HS-5 (cell line): ENCODE measurements at places on chromosomes 1 and 21.

DNA sequence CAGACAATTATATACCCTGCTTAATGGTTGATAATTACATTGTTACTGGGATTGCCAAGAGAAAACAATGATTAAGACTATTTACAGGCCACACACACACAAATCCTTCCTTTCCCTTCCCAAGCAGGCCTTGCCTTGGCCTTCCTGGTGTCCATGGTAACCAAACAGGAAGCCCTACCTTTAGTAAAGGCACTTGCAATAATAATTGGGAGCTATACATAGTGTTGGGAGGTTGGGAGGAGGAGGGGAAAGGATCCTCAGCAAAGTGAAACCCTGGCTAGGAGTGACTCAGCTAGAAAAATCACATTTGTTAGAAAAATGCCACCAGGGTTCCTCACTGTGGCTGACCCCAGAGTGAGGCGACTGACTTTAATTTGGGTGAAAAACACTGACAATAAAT lies 122.3 kb upstream of the ADAR start:
- no peak for DNase-seq

GRCh38 chr21:39348355-39349210 lies at the start of gene HMGN1:
TSS of gene HMGN1 (minus strand) at chr21:39349088. CDS start at chr21:39348917, 171 bp downstream.
- DNase-seq = peak; percentile 29

DNA sequence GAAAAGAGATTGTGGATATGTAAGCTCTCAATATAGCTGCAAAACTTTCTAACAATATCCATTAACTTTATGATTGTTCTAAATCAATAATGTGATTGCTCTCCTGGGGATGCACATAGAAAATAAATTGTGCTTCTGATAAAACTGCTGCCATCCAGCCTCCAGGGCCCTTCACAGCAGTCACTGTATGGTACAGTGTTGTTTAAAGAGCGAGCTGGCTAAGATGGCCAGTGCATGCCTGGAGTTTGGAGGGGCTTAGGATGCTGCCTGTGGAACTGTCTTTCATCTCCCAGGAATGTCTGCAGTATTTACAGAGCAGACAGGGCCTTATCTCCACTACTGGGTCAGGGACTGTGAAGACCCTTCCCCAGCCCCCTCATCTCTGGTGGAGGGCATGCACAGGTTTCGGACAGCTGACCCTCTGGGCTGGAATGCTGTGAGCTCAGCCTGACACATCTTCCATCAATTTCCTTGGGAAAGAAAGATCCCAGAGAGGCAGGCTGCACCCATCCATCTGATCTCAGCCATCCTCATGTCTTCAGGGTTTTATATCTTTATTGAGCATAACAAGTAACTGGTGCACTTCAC lies 137.0 kb downstream of the PLPP3 start:
- DNase-seq = no peak

DNA sequence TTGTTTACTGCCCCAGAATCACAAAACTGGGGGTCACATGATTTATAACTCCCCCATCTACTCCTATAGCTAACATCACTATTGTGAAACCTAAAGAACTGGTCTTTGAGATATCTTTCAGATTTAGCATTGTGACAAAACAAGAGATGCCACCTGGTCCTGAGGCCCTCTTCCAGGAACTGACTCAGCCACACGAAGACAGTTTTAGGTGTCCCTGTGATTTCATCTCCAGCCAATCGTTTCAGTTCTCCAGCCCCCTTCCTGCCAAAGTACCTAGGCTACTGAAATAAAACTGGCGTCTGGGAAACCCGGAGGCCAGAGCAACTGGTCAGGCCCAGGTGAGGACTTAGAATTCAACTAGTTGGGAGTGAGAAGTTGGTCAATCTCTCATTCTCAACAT lies 36.6 kb downstream of the TBX19 start:
- no peak for DNase-seq

- no peak for DNase-seq
Observed at GRCh38 chr1:201609661-201610318, 70.9 kb downstream of the NAV1 start.

DNA sequence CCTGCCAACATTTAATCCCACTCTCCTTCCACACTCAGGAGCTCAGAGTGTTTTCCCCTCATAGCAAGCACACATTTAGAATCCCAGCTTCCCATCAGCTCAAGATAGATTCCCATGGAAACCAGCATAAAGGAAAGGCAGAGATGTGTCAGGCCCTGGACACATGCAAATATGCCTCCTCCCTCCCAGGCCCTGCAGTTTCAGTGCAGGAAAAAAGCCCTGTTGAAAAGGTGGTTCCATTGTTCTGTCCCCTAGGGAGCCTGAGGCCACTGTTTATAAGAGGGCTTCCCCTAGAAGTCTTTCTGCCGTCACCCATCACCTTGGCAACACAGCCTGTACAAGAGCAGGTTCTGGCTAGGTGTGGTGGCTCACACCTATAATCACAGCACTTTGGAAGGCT lies 3.6 kb downstream of the CACNA1S start:
- no peak for DNase-seq

- DNase-seq = no peak
Observed at GRCh38 chr1:60052601-60053000, 21.0 kb downstream of the C1orf87 start.

DNA sequence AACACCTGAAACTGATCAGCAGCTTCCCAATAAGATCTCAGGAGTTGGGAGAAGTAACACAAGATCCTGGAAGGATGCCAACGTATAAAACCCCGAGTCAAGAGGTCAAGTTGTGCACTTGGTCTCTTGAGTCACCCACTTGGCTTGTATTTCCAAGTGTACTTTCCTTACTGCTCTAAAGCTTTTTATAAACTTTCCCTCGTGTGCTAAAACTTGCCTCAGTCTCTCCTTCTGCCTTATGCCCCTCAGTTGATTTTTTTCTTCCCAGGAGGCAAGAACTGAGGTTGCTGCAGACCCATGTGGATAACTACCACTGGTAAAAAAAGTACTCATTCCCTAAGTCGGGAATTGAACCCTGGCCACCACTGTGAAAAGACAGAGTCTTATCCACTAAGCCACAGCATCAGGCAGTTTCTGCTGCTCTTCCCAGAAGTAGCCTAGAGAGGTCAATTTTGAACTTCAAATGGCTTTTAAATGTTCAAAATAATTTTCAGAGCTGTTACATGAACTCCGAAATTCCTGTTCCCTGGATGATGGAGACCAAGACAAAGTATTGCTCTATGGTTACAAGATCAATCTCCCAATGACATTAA lies 28.9 kb downstream of the ITLN2 start:
- DNase-seq = no peak
